ENCODE measurements at places on chromosomes 2 and 18.
A peak's percentile ranks its signal among the peaks of the same experiment; 100 is the strongest.

DNA sequence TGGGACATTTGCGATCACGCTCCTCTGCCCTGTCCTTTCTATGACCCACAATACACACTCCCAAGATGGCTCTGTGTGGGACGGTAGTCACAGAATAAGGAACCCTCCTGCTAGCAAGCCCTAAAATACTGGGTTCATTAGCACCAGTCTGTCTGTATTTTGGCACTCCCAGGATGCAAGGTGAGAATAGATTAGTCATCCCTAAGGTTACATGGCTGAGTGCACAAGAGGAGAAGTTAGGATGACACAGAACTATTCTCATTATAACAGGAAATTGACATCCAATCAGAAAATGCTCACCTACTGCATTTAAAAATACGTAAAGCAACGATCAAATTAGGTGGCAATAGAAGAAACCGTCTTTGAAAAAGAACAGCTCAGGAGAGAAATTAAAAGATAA is 590.2 kb downstream of the EPHA4 start:
- H3K27ac ChIP-seq, result no peak overlapping the region
- no peak overlapping the region for H3K4me3 ChIP-seq
- no peaks in the 10 kb centered on the region for H3K4me1 ChIP-seq
- no peak for DNase-seq

GRCh38 chr18:61308795-61309393 is 24.3 kb upstream of the CDH20 start:
- no peaks in the 10 kb centered on the region for H3K27me3 ChIP-seq
- no peak for DNase-seq
- H3K36me3 ChIP-seq, result no peaks in the 10 kb centered on the region
- H3K27ac ChIP-seq, result no peak overlapping the region
- no peak overlapping the region for H3K4me3 ChIP-seq

GRCh38 chr2:86337244-86337835 is at the start of gene REEP1:
REEP1 (minus strand) TSS chr2:86337626; CDS start chr2:86337510, 116 bp downstream.
- H3K4me3 ChIP-seq, result peak within 1 kb of the TSS; percentile 59
- H3K27ac ChIP-seq, result peak within 1 kb of the TSS; percentile 83
- H3K27me3 ChIP-seq, result peaks cover 5% of the 10 kb centered on the region
- DNase-seq, result peak; percentile 72
- H3K36me3 ChIP-seq, result no peaks in the 10 kb centered on the region

DNA sequence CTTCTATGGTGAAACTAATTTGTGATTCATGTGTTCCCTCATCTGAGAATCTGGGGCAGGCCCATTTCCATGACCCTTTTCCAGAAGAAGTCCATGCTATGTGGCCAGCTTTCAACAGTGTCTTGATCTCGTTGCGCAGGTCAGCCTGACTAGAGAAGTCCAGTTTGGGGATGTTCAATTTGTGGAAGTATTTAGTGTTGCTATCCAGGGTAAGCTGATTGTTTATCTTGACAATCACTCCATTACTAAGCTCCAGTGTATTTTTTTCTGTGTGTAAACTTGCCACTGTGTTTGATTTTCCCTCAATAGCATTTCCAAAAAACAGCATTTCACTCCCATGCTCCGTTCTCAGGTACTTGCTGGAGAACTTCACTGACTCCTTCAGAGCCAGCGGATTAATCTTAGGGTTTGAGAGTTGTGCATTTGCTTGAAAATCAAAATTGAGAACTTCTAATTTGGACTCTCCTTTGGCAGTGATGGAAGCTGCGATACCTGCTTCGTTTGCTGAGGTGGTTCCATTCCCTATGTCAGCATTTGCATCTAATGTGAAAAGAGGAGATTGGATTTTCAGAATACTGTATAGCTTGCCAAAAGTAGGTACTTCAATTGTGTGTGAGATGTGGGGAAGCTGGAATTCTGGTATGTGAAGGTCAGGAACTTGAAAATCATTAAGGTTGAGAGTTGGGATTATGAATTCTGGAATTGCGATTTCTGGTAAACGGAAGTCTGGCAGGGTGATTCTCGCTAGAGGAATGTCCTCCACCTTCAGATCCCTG is 35.7 kb downstream of the APOB start:
- no peaks in the 10 kb centered on the region for H3K36me3 ChIP-seq
- H3K4me1 ChIP-seq, result peaks cover 12% of the 10 kb centered on the region
- no peak for DNase-seq
- H3K27ac ChIP-seq, result no peak overlapping the region

DNA sequence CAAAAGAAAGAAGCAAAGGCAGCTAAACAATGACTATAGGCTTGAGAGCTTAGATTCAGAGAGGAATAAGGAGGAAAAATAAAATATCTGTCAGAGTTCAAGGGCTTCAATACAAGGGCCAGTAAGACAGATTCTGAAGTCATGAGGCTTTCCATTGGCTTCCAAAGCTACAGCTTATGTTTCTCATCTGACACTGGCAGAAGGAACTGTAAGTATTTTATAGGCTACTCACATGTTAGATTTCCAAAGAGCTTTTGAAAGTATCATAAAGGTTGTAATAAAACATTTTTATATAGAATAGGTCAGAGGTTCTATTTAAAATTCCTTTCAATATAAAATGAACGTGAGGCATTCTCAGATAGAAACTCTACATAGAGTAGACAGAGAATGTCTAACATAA is 746.6 kb upstream of the NXPH2 start:
- no peaks in the 10 kb centered on the region for H3K4me1 ChIP-seq
- H3K27ac ChIP-seq, result no peak overlapping the region
- no peak overlapping the region for H3K4me3 ChIP-seq
- no peaks in the 10 kb centered on the region for H3K36me3 ChIP-seq
- H3K27me3 ChIP-seq, result no peaks in the 10 kb centered on the region

- H3K36me3 ChIP-seq, result no peaks in the 10 kb centered on the region
- no peak for DNase-seq
- H3K4me3 ChIP-seq, result no peak overlapping the region
- H3K27ac ChIP-seq, result no peak overlapping the region
- no peaks in the 10 kb centered on the region for H3K27me3 ChIP-seq
- H3K4me1 ChIP-seq, result no peaks in the 10 kb centered on the region
Measured at GRCh38 chr2:121776361-121776760, 20.9 kb downstream of the TSN start.

GRCh38 chr2:167980439-167980838 is 267.0 kb downstream of the STK39 start:
- no peak for DNase-seq
- no peaks in the 10 kb centered on the region for H3K4me1 ChIP-seq
- no peak overlapping the region for H3K27ac ChIP-seq
- H3K36me3 ChIP-seq, result no peaks in the 10 kb centered on the region

DNA sequence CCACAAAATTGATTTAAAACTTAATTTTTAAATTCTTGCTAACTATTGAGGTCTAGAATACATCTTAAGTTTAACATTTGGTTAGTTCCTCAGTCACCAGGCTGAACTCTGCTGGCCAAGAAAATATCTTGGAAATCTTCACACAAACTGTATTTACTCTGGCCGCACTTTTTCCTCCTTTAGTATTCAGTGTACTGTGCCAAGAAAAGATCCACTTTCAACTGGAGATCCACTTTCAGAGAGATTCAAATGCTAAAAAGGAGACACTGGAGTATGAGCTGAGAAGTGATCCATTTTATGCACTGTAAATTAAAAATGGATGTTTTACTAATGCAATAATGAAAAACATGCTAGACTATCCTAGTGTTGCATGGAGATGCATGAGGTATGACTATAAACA is 98.1 kb downstream of the ANTXR1 start:
- H3K36me3 ChIP-seq, result no peaks in the 10 kb centered on the region
- no peaks in the 10 kb centered on the region for H3K27me3 ChIP-seq
- DNase-seq, result no peak
- H3K4me1 ChIP-seq, result peaks cover 40% of the 10 kb centered on the region
- peak overlapping the region; percentile 51 for H3K27ac ChIP-seq
- no peak overlapping the region for H3K4me3 ChIP-seq

DNA sequence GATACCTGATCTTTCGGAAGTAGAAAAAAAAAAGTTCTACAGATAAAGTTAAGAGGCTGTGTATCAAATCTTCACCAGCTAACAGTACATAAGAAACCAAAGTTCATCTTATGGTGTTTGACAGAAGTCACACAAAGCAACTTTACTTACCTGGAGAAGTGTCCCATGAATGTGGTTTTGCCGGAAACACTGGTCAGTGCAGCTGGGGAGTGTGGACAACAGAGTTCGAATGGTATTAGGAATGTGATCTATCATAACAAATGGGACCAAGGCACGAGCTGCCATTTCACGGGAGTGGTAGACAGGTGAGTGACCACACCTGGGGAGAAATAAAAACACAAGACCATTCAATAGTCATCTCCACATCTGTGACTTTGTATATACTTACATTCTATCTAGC is 171.4 kb upstream of the ZFP36L2 start:
- H3K4me1 ChIP-seq, result peaks cover 51% of the 10 kb centered on the region
- H3K36me3 ChIP-seq, result no peaks in the 10 kb centered on the region
- H3K4me3 ChIP-seq, result no peak overlapping the region
- H3K27me3 ChIP-seq, result no peaks in the 10 kb centered on the region
- peak overlapping the region; percentile 84 for H3K27ac ChIP-seq
- DNase-seq, result no peak

DNA sequence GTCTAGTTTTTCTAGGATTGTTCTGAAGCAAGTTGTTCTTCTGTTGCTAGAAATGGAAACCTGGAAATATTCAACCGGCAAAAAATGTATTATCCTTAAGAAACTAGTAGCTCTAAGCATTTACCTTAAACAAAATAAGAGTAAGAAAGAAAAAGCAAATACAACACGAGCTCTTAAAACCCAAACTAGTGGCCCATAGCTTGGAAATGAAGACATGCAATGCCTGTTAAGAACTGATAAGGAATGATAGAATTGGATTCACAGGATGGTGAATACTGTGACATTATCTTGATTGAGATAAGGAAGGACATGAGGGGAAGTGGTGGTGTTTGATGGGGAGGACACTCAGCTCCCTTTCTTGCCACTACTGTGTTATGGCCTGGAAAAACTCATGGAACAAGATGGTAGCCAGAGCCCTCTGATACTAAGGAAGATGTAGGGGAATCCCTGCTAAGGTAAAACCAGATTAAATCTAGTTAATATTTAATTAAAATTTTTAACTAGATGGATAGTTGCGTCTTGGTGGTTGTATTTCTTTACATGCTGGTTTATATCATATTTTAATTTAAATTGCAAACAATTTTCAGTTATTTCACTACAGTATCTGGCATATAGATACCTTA is 193.8 kb downstream of the LPIN1 start:
- no peaks in the 10 kb centered on the region for H3K36me3 ChIP-seq
- no peak overlapping the region for H3K27ac ChIP-seq
- no peak overlapping the region for H3K4me3 ChIP-seq

GRCh38 chr2:51994123-51994763 is 962.3 kb upstream of the NRXN1 start:
- H3K4me1 ChIP-seq, result no peaks in the 10 kb centered on the region
- H3K27ac ChIP-seq, result no peak overlapping the region
- no peaks in the 10 kb centered on the region for H3K27me3 ChIP-seq
- no peak overlapping the region for H3K4me3 ChIP-seq
- H3K36me3 ChIP-seq, result no peaks in the 10 kb centered on the region

- no peaks in the 10 kb centered on the region for H3K27me3 ChIP-seq
- no peaks in the 10 kb centered on the region for H3K36me3 ChIP-seq
- H3K4me3 ChIP-seq, result no peak overlapping the region
- no peak for DNase-seq
- no peak overlapping the region for H3K27ac ChIP-seq
Measured at GRCh38 chr18:10054366-10054765, 140.6 kb downstream of the VAPA start.

DNA sequence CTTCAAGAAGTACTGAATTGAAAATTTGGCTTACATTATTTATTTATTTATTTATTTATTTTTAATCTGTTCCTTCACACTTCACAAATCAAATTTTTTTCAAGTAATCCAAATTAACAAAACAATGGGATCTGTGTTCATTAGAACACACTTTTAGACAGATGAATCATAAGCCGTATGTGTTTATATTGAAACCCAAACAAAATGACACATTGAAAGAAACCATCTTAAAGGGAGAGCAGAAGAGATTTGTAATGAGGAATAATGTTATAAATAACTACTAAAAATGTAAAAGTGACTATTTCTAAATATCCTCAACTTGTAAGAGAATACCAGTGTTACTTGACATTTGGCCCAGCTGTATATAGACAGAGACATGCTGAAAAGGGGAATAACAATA is 991.0 kb upstream of the CHAC2 start:
- no peak overlapping the region for H3K4me3 ChIP-seq
- H3K36me3 ChIP-seq, result no peaks in the 10 kb centered on the region
- no peak for DNase-seq
- no peaks in the 10 kb centered on the region for H3K27me3 ChIP-seq
- H3K4me1 ChIP-seq, result no peaks in the 10 kb centered on the region

- H3K27me3 ChIP-seq, result no peaks in the 10 kb centered on the region
- no peak for DNase-seq
- H3K36me3 ChIP-seq, result no peaks in the 10 kb centered on the region
- H3K4me1 ChIP-seq, result no peaks in the 10 kb centered on the region
Measured at GRCh38 chr2:216021768-216022565, 8.6 kb upstream of the MREG start.

DNA sequence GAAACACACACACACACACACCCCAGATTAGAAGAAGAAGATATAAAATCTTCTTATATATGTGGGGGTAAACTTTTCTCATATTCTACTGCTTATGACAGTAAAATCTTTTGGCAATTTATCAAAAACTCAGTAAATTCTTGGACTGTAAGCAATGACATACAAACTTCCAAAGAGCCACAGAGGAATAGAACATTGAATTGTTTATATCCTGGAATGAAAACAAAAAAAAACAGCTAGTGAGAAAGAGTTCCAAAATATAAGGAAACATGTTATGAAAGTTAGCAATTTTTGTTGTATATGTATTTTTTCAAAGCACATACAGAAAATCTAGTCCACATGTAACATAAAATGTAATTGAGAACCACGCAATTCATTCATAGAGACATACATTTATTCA is 764.9 kb downstream of the DSC3 start:
- H3K36me3 ChIP-seq, result no peaks in the 10 kb centered on the region
- no peak overlapping the region for H3K4me3 ChIP-seq
- DNase-seq, result no peak
- H3K27ac ChIP-seq, result no peak overlapping the region
- H3K27me3 ChIP-seq, result no peaks in the 10 kb centered on the region

DNA sequence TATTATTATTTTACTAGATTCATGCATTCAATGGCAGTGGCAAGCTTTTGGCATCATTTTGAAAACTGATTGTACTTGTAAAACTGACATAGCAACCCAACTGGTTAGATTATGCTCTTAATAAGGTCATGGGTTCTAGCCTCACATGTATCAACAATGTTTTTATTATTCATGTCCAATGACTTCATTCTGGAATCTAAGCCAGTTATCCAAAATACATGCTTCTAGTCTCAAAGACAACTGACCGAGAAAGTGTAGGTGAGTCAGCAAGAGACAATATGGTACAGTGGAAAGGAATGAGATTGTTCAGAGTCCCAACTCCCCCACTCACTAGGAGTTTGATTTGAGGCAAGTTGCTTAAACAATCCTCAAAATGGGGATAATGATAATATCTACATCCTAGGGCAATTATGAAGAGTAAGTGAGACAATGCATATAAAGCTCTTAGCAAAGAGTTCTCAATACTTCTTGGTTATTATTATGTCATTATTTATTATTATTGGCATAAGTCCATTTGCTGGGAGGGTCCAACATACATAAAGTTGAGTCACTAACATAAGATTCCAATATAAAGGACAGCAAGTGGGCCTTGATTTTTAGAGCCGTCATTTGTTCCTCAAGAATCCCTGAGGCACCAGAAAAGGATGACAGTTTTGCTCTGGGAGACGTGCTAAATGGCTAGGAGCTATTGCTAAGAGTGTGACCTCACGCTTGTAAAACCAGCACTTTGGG is 99.4 kb downstream of the NEB start:
- no peak overlapping the region for H3K27ac ChIP-seq
- H3K36me3 ChIP-seq, result no peaks in the 10 kb centered on the region
- peaks cover 11% of the 10 kb centered on the region for H3K4me1 ChIP-seq
